ENCODE measurements at places on chromosomes 12 and 14.

- peak; percentile 64 for DNase-seq
These were observed 16.3 kb downstream of the TMEM119 start for GRCh38 chr12:108581311-108582227.

DNA sequence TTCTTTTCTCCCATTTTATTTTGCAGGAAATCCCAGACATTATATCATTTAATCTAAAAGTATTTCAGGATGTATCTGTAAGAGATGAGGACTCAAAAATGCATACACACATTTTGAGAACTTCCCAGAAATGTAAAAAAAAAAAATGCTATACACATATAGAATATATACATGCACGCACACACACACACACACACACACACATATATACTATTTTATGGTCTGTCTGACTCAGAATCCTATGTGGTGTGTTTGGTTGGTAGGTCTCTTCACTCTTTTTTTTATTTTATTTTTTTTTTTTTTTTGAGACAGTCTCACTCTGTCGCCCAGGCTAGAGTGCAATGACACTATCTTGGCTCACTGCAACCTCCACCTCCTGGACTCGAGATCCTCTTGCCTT is 65.5 kb downstream of the FBXO34 start:
- DNase-seq: no peak

- no peak for DNase-seq
These were observed 56.0 kb downstream of the PTPRB start for GRCh38 chr12:70581208-70581607.

DNA sequence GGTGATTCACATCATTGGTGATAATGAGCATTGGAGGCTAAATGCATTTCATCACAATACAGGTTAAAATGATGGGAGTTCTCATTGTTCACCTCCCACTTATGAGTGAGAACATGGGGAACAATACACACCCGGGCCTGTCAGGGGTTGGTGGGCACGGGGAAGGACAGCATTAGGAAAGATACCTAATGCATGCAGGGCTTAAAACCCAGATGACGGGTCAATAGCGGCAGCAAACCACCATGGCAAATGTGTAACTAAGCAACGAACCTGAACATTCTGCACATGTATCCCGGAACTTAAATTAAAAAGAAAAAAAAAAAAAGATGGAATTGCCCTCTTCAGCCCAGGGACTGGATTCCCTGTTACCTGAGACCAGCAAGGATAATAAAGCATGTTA is 2.3 kb upstream of the LUM start:
- DNase-seq: peak; percentile 71

DNA sequence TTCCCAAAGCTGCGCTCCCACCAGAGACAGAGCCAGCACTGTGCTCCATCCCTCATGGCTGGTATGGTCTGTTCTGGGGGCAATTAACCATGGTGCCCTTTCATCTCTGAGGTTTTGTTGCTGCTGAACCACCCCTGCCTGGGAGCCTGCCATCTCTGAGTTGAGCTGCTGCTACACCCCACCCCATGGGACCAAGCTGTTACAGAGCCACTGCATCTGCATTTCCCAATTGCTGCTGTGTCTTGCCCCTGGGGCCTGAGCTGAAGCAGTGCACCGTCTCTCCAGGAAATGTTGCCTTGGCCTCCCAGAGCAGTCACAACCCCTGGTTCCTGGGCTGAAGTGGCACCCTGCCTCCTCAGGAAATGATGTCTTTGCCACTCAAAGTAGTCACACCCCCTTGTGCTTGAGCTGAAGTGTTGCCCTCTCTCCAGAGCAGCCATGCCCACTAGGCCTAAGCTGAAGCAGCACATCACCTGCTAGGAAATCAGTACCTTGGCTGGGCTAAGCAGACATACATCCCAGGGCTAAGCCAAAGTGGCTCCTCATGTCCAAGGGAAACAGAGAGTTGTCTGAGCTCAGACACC is 140.3 kb downstream of the RERGL start:
- no peak for DNase-seq

- DNase-seq: no peak
These were observed 90.1 kb downstream of the HELB start for GRCh38 chr12:66392266-66392915.

DNA sequence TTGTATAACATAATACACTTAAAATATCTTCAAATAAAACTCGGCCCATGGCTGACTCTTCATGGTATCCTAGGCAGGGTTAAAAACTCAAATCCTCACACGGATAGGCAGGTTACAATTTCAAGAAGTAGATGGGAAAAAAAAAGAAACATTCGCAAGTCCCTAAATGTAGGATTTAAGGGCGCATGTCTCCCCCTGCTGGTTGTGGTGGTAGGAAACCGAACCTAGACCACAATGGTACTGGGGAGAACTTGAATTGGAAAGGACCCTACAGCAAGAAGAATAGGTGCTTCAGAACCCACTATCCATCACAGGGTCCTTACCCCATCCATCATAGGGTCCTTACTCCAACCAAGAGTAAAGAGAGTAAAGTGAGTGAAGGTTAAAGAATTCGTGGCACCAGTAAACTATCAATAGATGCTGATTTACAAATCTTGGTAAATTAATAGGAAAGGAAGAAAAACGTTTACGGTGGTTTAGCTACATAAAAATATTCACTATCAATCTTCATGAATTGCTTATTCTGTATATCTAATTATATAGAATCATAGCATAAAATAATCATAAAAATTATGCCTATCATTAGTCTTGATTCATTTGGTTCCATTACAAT is 3.3 kb upstream of the CIPC start:
- peak; percentile 90 for DNase-seq

DNA sequence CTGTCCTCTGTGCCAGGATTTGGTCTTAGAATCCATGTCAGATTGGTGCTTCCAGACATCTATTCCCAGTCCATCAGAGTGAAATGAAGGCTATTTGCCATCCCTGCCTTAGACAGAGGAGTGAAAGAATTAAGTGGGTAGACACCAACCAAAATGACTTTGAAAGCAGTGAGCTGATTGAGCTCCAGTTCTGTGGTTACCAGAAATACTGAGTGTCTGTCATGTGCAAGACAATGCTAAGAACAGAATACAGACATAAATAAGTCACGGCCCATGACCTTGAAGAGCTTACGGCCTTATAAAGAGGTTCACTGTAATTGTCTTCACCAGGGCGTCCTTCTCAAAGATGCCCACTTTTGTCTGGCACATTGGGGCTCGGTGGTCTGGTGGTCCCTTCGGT is 21.6 kb upstream of the MANSC4 start:
- no peak for DNase-seq

DNA sequence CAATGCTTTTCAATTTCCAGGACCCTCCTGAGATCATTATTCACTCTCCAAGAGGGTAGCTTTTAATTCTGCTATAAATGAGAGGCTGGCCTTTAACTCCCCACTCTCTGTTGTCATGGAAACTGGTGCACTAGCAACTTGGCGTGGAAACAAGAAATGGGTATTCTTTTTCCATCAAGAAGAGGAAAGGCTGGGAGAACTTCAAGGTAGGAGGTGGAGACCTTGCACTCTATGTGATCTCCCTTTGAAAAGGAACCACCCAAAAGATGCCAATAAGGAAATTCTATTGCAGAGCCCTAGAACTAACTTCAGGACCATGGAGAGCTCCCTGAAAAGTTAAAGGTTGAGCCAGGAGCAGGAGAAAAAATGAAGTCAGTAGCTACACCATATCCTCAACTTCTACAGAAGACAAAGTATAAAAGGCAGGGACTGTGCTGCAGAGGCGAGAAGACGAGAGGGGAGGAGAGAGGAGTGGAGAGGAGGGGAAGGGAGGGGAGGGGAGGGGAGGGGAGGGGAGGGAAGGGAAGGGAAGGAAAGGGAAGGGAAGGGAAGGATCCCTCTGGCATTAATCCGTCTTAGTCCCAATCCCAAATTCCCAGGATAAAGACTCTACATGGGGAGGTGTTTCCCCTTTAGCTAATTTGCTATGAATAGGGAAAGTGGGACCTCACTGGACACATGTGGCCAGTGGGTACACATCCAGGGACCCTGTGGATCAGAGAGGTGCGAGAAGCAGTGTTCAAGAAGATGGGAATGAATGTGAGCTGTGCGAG is 46.7 kb upstream of the FICD start:
- DNase-seq: no peak

GRCh38 chr12:50627491-50627890 is 122.7 kb downstream of the DIP2B start:
- DNase-seq: no peak

- DNase-seq: no peak
These were observed 59.2 kb downstream of the BICDL1 start for GRCh38 chr12:120048263-120048662.

- DNase-seq: no peak
These were observed 1031.2 kb upstream of the TMEM132C start for GRCh38 chr12:127235761-127236160.

GRCh38 chr14:23610090-23610814 is 25.9 kb upstream of the DHRS2 start:
- DNase-seq: no peak

- peak; percentile 89 for DNase-seq
These were observed 21.6 kb downstream of the SPATS2 start for GRCh38 chr12:49388682-49389386.

DNA sequence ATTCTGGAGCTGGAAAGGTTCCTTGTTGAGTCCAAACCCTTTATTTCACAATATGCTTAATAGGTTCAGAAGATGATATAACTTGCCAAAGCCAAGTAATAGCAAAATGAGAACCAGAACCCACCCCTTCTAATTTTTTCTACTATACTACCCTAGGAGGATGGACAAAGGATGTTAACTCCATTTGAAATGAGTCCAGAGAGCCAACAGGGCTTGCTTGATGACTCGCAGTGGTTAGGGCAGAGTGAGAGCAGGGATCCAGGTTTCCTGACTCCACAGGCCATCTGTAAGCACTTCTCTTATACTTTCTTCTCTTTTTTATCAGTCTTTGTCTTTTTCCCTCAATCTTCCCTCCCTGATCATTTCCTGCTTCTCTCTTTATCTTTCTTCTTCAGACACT is 668.1 kb downstream of the MED13L start:
- no peak for DNase-seq

GRCh38 chr14:47040550-47040949 is 389.0 kb upstream of the RPL10L start:
- no peak for DNase-seq

- DNase-seq: no peak
These were observed 92.0 kb downstream of the FBXL14 start for GRCh38 chr12:1502379-1502720.

DNA sequence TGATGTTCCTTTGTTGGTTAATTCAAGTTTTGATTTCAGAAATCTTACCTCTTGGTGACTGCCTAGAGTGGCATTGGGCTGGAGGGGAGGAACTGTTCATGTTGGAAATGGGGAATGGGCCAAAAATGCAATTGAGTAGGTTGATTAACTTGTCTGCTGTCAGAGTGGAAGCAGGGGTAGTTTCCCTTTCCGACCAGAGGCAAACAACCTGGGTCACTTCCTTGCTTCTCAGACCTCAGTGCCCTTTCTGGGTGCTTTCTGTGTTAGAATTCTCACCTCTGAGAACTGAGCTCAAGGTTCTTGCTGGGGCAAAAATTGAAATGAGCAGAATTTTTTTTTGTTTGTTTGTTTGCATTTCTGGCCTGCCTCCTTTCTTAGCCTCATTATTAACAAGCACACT is 2.3 kb upstream of the M6PR start:
- no peak for DNase-seq

- DNase-seq: no peak
These were observed 1891.5 kb upstream of the SEL1L start for GRCh38 chr14:83425138-83425537.

GRCh38 chr14:96053600-96054381 is 14.6 kb downstream of the C14orf132 start:
- peak; percentile 89 for DNase-seq

DNA sequence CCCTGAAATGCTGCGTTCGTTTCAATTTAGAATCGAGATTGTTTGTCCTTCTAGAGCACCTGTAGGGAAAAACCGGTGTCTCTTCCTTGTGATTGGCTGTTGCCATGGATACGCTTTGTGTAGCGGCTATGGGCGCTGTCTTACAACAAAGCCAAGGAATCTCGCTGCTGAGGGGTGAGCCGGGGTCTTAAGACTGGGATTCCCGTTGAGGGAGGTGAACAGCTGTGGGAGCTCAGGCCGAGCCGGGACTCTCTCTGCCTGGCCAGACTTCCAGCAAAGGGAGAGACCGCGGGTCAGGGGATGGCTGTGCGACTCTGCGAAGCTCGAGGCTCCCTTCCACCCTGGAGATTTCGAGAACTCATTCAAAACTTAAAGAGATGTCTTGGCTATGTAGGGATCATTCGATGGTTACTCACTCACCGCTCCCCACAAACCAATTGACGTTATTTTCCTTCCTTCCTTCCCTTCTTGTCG is at the start of the genes LRRIQ1 and TSPAN19:
Gene LRRIQ1, plus strand, starts transcription at position 118 of the 474 bp plus-strand sequence. CDS start 1,826 bp downstream, outside the sequence.
Gene TSPAN19, minus strand, starts transcription at position 44 of the 474 bp plus-strand sequence. CDS start 6,331 bp downstream, outside the sequence.
- DNase-seq: peak; percentile 76

DNA sequence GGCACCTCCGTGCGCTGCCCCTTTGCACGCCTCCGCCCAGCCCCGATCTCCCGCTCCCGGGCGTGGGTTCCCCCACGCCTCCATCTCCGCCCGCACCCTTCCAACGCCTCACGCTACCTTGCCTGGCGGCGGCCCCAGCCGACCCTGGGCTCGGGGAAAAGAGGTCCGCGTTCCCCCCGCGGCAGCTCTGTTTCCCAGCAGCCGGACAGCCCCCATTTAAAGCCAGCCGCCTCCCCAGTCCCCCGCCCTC is at the start of gene PRIMA1:
Gene PRIMA1, minus strand, starts transcription at position 193 of the 250 bp plus-strand sequence. CDS start 767 bp downstream, outside the sequence.
- no peak for DNase-seq

GRCh38 chr12:108455706-108456105 is 59.4 kb upstream of the FICD start:
- no peak for DNase-seq

DNA sequence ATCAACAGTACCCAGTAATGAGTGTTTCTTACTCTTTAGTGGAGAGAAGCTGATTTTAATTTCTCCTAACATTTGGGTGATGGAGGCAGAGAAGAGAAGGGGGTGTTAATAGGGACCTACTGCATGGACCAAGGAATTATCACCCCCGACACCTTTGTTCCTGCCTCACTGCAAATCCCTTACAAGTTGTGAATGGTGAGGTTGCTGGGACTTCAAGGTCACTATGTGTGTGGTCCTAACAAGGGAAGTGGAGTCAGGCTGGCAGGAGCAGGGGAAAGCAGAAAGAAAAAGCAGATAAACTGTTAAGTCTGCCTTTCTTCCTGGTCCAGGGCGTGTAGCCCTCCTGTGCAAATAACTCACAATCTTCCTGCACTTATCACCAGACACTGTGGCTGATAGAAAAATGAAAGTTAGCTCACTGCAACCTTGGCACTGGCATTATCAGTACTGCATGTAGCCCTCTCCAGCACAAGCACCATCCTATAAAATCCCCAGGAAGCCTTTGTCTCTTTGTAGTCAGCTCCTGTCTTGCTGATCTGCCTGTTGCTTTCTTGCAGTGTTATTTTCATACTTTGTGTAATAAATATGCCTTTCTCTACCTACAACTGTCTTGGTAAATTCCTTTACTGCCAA is 112.3 kb upstream of the DNM1L start:
- DNase-seq: no peak

- DNase-seq: no peak
These were observed 39.1 kb downstream of the CCDC85C start for GRCh38 chr14:99564926-99565259.

DNA sequence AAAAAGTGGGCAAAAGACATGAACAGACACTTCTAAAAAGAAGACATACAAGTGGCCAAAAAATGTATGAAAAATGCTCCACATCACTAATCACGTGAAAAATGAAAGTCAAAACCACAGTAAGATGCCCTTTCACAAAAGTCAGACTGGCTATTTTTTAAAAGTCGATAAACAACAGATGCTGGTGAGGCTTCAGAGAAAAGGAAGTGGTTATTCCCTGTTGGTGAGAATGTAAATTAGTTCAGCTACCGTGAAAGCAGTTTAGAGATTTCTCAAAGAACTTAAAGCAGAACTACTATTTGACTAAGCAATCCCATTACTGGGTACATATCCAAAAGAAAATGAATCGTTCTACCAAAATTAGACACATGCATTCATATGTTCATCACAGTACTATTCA is 237.0 kb downstream of the KIF21A start:
- DNase-seq: no peak

Data from posterior vena cava (tissue), 2 donors.